ENCODE measurements at places on chromosomes 12 and 14.

DNA sequence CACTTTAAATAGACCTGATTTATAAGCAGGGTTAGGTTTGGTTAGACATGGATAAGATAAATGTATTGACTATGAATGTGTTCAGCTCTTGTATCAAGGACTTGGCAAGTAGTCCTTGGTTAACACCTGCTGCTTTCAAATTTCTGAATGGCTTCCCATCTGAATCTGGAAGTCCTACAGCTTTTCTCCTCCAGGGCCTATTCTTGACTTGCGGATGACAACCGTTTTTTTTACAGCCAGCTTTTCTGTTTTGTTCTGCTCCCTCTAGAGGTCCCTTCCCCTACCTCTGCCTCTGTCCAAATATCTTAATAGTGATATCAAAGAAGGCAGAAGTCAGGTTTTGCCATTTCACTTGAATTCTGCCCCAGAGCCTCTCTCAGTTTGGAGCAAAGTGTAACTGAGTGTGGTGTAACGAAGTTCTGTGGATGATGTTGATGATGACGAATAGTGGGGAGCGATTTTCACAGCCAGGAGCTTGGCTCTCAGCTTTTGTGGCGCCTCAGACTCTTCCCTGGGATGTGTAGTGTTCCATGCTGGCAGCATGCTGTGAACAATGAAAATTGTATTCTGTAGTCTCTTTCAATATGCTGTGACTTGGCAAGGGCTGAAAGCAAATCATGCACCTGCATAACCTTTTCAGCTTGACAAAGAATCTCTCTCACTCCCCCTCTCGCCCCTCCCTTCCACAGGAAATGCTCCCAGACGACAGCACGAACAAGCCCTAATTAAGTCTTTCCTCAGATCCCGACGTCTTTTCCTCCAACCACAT, 5.0 kb upstream of the SLC4A8 start:
- DNase-seq = no peak

DNA sequence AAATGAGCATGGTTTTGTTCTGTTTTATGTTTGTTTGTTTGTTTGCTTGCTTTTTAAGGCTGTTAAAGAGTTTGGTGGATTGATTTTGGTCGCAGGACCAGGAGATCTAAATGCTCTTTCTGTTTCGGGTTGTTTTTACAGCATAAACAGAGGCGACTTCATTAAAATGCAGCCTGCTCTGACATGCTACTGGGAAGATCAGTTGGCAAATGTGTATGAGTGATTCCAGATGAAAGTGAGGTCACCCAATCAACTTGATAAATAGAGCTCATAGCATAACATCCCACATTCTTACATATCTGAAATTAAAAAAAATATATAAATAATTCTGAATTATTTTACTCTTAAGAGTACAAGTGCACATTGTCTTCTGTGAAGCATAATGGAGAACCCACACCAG, 947.7 kb downstream of the GALC start:
- no peak for DNase-seq

DNA sequence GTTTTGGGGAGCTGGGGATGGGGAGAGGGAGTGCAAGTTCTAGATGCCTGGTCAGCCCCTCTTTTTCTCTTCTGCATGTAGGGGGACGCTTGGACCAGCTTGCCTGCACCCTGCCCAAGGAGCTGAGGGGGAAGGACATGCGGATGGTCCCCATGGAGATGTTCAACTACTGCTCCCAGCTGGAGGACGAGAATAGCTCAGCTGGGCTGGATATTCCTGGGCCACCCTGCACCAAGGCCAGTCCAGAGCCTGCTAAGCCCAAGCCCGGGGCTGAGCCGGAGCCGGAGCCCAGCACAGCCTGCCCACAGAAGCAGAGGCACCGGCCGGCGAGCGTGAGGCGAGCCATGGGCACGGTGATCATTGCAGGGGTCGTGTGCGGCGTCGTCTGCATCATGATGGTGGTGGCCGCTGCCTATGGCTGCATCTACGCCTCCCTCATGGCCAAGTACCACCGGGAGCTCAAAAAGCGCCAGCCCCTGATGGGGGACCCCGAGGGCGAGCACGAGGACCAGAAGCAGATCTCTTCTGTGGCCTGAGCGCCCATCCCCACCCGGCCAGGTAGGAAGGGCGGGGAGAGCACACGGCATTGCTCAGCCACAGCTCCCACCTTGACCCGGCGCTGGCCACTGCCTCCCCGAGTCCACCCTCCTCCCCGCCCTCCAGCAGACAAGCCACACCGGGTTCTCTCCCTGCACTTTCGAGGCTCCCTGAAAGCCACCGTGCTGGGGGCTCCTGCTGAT, 14.0 kb downstream of the LRTM2 start:
- no peak for DNase-seq

- DNase-seq = peak; percentile 92
These were observed 588 bp upstream of the GRIN2B start for GRCh38 chr12:13981990-13982389.

DNA sequence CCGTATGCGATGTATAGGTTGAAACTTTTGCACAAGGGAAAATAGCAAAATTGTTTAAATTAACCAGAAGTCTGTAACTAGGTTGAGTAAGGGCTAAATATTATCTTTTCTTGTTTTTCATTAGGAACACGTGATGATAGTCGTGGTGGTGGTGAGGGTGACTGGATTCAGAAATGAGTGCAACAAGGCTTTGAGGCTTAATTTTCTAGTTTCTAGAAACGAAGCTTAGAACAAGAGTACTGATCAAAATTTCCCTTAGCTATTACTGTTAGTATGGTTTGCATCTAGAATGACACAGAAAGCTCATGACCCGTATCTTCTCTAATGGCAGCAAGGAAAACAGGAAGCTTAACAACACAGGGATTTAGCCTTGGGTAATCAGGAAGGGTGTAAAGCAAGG, 7.0 kb downstream of the SLIRP start:
- DNase-seq = no peak

- no peak for DNase-seq
These were observed 513.0 kb downstream of the NRXN3 start for GRCh38 chr14:78683206-78683605.

- no peak for DNase-seq
These were observed 3.6 kb upstream of the SLC7A8 start for GRCh38 chr14:23186913-23187654.

GRCh38 chr14:51219473-51220448, 20.3 kb upstream of the TMX1 start:
- DNase-seq = no peak

DNA sequence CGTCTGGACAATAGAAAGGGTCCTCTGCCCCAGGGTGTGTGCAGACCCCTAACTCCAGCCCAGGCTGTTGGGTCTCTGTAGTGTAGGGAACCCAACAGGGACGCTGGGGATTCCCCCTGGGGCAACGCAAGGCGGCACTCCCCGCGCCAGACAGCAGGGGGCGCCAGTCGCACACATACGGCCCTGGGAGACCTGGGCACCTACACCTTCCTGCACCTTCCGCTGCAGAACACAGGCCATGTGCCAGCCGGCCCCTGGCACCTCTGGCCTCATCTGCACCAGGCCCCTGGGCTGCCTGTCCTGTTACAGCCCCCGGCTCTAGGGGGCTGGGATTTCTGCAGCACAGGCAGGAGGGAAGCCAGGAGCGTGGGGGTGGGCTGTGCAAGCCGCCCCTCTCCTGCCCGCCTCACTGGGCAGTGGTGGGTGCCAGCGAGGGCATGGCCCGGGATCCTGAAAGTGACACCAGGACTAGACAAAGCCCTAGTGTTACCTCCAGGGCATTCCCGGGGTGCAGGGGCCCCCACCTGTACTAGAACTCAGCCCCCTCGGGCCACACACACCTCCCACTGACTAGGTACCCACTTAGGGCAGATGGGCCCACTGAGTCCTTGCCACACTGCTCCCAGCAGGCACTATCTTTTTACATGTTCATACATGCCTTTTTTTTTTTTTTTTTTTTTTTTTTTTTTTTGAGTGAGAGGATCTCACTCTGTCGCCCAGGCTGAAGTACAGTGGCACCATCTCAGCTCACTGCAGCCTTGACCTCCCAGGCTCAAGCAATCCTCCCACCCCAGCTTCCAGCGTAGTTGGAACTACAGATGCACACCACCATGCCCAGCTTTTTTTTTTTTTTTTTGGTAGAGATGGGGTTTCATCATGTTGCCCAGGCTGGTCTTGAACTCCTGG, 37.5 kb downstream of the CCNK start:
- DNase-seq = peak; percentile 88

- no peak for DNase-seq
These were observed 43.2 kb upstream of the BCL11B start for GRCh38 chr14:99315197-99315596.

All from WTC11 (cell line).